ENCODE measurements at places on chromosomes 7 and 10. TPM values are rescaled to one million over a fixed set of nuclear protein-coding genes. Genes with fewer than 3 reads are reported as not detected.

OGDHL gene
- 0.16 TPM for polyA plus RNA-seq

CYP26C1 gene
- polyA plus RNA-seq, result not detected

IMPDH1 gene
- 201 TPM for polyA plus RNA-seq

ERCC6 gene
- polyA plus RNA-seq, result 3.3 TPM

FAM25C gene
- not detected for polyA plus RNA-seq

ACHE gene
- polyA plus RNA-seq, result 0.67 TPM

GDF10 gene
- 0.34 TPM for polyA plus RNA-seq

GIMAP5 gene
- 40.2 TPM for polyA plus RNA-seq

SLC13A1 gene
- 0.02 TPM for polyA plus RNA-seq

ADRA2A gene
- 10.6 TPM for polyA plus RNA-seq

HOXA2 gene
- 1.0 TPM for polyA plus RNA-seq

CCDC3 gene
- polyA plus RNA-seq, result 3.4 TPM

HUS1 gene
- 12.6 TPM for polyA plus RNA-seq

RARRES2 gene
- polyA plus RNA-seq, result 353 TPM

MSS51 gene
- 1.2 TPM for polyA plus RNA-seq

OR6B1 gene
- polyA plus RNA-seq, result not detected

FAM53B gene
- polyA plus RNA-seq, result 7.1 TPM

FBXO24 gene
- 0.45 TPM for polyA plus RNA-seq

GHRHR gene
- polyA plus RNA-seq, result not detected

CD36 gene
- polyA plus RNA-seq, result 1,338 TPM

FEZF1 gene
- not detected for polyA plus RNA-seq

TYW1B gene
- 0.79 TPM for polyA plus RNA-seq
